RWPE1 (cell line): ENCODE measurements at places on chromosomes 6 and 20.
A peak's percentile ranks its signal among the peaks of the same experiment; 100 is the strongest.

GRCh38 chr20:4813863-4814695 lies 92.4 kb downstream of the PRND start:
- DNase-seq: no peak

GRCh38 chr20:62117658-62118057 lies 4.6 kb upstream of the LSM14B start:
- no peak for DNase-seq

- DNase-seq: no peak
Observed at GRCh38 chr6:46175976-46176375, 5.2 kb upstream of the ENPP5 start.

GRCh38 chr6:22322103-22323030 lies 25.5 kb upstream of the PRL start:
- no peak for DNase-seq

- no peak for DNase-seq
Observed at GRCh38 chr6:18099511-18099910, 23.0 kb downstream of the NHLRC1 start.

DNA sequence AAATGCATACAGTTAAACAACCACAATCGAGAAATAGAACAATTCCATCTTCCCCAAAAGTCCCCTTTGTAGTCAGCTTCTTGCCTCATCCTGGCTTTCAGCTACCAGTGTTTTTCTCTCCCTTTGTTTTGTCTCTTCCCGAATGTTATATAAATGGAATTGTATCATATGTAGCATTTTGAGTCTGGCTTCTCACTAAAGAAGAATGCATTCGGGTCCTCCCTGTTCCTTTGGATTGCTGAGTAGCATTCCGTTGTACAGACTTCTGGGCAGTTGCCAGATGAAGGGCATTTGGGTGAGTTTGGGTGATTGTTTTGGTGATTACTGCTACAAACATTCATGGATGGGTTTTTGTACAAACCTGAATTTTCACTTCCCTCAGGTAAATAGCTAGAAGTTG lies 27.8 kb downstream of the PRPH2 start:
- peak; percentile 34 for DNase-seq

GRCh38 chr6:9732056-9732455 lies 682.8 kb downstream of the TFAP2A start:
- no peak for DNase-seq

DNA sequence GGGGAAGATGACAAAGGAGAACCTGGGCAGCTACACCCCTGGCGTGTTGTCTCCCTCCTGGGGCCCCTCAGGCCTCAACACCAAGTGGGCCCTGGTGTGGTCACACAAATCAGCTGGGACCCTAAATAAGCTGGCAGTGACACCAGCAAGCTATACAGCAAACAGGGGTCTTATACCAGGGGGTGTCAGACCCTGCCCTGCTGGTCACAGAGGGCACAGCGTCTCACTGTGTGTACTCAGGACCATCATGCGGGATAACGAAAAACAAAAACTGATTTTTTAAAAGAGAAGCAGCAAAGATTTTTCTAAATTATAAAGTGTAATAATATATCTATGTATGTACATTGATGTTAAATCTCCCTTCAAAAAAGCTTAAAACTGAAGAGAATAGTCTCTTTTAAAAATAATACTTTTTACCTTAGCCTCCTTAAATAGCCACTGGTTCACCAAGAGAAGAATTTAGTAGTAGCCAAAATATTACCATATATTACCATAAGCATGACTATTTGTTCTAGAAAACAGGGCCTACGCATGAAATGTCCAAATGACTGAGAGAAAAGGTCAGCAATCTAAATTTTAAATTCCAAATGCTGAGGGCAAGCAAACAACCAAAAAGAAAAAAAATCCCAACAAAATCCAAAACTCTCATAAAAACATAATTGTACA lies 220.4 kb downstream of the KIF16B start:
- no peak for DNase-seq
